NCI-H2081 treated with DMSO at 0.1 percent for 48 hours (cell line): ENCODE measurements at places on chromosomes 3 and 15.

DNA sequence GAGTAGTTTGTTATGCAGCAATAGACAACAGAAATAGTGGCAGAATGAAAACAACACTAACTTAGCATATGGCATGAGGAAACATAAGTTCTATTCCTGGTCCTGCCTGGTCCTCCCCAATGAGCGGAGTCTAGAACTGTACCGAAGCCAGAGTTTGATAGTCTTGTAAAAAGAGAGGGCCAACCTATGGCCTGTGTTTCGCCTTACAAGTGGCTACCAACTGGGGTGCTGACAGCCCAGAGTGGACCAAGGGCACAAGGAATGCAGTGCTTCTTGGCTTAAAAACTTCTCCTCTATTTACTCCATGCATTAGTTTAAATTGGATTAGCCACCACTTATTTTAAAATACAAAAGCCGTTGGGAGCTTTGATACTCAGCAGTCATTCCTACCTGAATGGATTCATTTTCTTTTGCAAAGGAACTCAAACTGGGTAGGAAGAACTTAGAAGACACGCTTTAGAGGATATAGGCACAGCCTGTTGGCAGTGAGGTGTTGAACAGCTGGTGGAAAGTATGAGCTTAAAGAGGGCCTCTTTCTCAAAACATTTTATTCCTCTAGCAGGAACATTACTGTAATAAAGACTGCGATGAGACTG lies 302.9 kb downstream of the PLCL2 start:
- no peak for DNase-seq

- DNase-seq, result no peak
Measured at GRCh38 chr3:123576122-123576521, 8.7 kb downstream of the HACD2 start.

GRCh38 chr3:65877160-65877559 lies 161.6 kb downstream of the MAGI1 start:
- DNase-seq, result no peak

DNA sequence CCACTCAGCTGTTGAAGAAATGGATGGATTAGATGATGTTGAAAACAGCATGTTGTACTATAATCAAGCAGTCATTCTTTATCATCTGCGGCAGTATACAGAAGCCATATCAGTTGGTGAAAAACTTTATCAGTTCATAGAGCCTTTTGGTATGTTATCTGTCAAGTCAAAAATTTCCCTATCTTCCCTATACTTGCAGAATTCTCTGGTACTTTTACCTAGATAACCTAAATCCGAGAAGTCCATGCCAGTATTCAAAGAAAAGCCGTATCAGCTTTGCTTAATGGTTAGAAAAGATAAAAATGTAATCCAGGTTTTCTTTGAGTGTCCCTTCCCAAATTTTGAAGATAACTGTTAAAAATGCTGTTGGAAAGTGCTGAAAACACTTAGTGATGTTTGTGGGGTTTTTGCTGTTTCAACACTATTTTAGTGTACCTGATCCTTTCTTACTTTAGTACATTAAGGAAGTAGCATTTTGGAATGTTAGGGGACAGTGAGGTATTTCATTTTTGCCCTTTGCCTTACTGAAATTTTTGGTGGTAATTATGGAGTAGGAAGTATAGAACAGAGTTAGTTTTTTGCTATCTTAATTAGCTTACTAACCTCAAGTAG lies 23.8 kb downstream of the CNOT10 start:
- no peak for DNase-seq

DNA sequence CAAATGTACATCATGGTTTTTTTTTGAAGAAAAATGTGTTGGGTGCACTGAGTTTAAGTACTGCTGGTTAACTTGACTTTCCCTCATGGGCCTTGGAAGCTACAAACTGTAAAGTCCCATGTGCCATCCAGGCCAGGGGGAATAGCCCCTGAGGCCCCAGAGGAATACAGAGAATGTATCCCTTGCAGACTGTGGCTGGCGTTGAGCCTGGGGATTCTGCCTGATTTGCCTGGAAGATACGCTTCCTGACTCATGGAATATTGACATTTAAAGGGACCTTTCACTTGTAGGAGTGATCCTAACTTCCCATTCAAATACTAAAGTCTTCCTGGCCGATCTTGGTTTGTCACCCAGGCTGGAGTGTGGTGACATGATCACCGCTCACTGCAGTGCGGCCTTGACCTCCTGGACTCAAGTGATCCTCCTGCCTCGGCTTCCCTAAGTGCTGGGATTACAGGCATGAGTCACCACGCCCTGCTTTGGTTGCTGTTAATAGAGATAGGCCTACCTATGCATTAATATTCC lies 42.0 kb downstream of the ADAMTSL3 start:
- DNase-seq, result no peak

DNA sequence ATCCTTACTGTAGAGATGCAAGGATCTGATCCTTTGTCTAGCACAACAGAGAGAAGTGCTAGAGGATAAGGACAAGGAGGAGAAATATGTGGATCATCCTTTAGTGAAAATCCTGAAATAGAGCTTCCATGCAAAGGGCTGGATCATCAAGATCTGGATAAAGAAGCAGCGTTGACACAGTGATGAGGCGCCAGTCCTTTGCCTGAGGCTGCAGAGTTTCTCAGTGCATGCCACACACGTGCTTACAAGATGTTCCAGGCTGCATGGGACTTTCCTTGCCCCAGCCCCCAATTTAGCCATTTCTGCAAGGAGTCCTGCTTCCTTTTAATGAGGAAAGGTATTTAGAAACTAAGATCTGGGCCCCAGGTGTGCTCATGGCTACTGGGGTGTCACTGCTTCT lies 7.2 kb upstream of the ABTB1 start:
- DNase-seq, result no peak

DNA sequence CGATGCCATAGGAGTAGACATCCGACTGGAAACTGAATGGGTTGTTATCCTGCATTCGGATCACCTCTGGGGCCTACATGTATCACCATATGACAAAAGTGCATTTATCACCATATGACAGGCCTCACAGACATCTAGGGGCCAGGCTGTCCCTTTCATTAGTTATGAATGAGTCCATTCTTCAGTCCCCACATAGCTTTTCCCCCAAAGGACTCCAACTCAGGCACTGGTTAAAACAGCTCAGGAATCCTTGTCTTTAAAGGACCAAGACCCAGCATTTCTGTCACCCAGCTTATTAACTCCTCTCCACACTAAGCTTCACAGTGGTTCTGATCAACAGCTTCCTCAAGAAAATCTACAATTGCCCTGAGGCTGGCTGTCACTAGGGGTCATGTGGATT lies 28.3 kb downstream of the MKRN2 start:
- no peak for DNase-seq

- no peak for DNase-seq
Measured at GRCh38 chr15:44718180-44718926, 7.0 kb downstream of the B2M start.

- no peak for DNase-seq
Measured at GRCh38 chr3:193446965-193447602, 68.5 kb upstream of the ATP13A5 start.

DNA sequence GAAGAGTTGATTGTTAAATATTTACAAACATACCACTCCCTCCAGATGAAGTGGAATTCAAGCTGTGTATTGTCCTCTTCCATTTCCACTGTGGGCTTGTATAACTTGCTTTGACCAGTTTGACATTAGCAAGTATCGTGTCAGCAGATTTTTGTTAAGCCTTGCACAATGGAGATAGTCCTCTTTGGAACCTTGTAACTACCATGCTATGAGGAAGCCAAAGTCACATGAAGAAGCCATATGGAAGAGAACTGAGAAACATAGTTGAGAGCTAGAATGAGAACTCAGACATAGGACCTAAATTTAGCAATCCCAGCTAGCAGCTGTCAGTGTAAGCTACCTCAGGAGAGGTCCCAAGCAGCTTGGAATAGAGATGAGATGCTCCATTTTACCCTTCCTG lies 889.2 kb downstream of the PDCD6IP start:
- DNase-seq, result no peak

- DNase-seq, result no peak
Measured at GRCh38 chr3:172846706-172847105, 96.2 kb downstream of the ECT2 start.

- DNase-seq, result no peak
Measured at GRCh38 chr3:21624524-21624923, 126.5 kb downstream of the ZNF385D start.

DNA sequence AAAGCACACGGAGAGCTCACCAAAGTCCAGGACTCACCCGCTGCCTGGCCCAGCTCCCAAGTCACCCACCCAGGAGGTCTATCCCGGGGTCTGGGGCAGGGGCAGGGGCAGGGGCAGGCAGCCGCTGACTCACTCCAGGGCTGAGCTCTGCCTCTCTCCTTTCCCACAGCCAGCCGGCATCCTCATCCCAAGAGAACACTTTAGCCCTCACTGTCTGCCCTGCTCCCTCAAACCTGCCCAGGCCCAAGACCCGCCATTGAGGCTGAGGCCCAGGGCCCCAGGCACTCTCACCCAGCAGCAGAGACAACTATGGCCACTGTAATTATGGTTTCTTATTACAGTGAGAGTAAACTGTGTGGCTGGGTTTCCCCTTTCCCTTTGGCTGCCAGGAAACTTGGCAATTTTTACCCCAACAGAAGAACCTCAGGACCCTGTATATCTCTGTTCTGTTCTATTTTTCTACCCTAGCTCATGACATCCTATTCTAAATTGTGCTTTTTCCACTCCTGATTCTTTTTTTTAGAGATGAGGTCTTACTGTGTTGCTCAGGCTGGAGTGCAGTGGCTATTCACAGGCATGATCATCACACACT lies 53.0 kb downstream of the IQSEC1 start:
- no peak for DNase-seq

DNA sequence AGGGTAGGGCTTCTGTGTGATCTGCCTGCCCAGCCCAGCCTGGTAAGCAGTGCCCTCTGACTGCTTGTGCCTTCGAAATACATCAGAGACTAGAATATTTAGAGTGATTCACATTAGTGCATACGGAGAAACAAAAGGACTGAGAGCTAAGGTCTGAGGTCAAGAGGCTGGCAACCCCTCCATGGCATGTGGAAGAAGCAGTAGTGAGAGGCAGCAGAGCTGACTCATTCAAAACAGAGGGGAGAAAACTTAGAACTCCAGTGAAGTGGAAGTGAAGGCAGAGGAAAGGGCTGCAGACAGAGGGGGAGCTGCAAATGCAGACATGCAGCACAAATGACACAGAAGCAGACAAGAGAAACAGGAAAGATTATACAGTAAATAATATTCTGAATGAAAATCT lies 61.6 kb downstream of the ULK4 start:
- DNase-seq, result no peak

GRCh38 chr3:159936541-159936940 lies 52.1 kb upstream of the IL12A start:
- DNase-seq, result no peak

DNA sequence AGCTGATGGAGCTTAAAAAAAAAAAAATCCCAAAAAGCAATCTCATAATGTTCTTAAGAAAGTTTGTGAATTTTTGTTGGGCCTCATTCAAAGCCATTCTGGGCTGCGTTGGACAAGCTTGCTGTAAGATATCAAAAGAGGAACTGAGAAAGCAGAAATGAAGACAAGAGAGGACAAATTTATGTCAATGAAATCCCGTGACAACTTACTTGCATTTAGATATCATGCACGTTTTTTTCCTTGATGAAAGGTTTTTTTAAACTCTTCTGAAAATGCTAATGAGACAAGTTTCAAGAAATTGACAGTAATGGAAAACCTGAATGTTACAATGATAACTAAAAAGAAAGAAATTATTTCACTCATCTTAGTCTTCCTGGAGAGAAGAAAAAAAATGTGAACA lies 662.9 kb downstream of the SQOR start:
- no peak for DNase-seq

DNA sequence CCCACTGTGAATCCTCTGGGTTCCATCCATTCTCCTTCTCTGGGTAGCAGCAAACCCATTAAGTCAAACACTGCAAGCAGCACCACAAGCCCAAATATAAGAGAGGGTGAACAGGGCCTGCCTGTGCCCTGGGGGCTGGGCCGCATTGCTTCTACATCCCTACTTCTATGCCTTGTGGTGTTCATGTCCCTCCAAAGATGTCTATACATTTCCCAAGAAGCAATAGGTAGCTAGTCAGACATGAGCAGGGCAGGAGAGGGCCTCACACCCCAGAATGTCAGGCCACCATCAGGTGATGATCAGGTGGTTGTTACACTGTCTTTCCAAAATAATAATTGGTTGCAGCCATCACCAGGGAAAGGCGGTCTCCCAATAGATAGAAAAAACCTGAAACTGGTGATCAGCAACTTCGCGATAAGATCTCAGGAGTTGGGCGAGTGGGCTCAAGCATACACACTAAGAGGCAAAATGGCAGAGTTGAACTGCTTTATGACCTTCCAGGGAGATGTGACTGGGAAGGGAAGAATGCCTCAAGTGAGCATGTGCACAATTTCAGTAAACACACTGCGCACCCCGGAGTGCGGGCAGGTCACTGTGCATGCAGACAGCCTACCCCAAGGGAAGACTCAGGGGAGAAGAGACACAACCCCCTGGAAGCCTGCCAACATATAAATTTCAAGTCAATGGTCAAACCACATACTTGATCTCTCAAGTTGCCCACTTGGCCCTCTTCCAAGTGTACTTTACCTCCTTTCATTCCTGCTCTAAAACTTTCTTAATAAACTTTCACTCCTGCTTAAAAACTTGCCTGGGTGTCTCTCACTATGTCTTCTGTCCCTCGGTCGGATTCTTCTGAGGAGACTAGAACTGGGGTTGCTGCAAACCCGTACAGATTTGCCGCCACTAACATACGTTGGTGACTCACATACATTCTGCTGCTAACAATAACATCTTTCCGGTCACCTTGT lies 39.9 kb downstream of the KLF15 start:
- DNase-seq, result no peak

- DNase-seq, result no peak
Measured at GRCh38 chr3:67774676-67775075, 120.3 kb upstream of the SUCLG2 start.

DNA sequence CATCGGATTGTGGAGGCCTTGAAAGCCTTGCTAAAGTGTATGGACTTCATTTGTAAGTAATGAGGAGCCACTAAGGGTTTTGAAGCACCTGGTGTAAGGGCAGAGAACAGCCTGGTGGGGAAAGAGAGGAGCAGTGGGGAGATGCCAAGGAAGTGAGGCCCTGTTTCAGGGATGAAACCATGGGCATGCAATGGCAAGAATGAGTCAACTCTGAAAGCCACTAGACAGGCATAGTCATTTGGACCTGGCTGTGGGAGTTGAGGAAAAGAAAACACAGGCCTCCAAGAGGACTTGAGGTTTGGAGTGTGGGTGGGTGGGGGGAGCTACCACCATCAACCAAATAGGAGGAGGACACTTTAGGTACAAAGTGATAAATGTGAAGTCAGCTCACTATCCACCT lies 7.6 kb downstream of the XCR1 start:
- no peak for DNase-seq

DNA sequence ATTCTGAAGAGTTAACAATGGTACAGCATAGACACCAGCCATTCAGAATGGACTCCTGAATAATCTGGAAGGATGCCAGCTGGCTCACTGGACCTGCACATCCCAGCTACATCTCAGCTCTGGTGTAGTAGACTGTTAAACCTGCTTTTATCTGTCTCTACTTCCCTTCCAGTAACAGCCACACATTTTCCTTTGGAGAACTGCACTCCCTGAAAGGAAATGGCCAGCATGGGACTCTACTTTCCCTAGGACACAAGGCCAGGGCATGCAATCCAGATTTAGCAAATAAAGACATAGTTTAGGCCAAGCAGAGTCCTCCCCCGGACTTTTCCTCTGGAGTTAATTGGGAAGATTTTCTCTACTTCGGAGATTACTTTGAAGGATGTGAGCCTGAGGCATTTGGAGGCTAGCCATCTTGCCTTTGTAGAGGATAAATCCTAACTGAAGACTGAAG lies 82.7 kb upstream of the TCF12 start:
- DNase-seq, result no peak
